ENCODE measurements at places on chromosomes 6 and 20.

- DNase-seq: no peak
Observed at GRCh38 chr6:37359039-37359438, 5.3 kb downstream of the RNF8 start.

- no peak for DNase-seq
Observed at GRCh38 chr6:48505621-48506020, 394.6 kb upstream of the PTCHD4 start.

DNA sequence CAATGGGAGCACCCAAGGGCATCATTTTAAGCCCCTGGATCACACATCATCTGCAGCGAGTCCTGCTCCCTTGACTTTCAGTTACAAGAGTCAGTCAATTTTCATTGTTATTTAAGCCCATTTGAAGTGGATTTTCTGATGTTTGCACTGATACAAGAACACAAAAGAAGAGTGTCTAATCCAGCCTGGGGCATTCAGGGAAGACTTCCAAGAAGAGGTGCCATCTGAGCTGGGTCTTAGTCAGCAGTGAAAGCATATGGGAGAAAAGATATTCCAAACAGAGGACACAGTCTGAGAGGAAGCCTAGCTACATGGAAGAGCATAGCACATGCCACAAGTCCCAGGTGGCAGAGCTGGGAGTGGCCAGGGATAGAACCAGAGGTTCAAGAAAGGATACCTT lies 10.4 kb upstream of the FOXP4 start:
- DNase-seq: no peak

GRCh38 chr6:128667339-128667858 lies 147.0 kb upstream of the PTPRK start:
- DNase-seq: no peak

DNA sequence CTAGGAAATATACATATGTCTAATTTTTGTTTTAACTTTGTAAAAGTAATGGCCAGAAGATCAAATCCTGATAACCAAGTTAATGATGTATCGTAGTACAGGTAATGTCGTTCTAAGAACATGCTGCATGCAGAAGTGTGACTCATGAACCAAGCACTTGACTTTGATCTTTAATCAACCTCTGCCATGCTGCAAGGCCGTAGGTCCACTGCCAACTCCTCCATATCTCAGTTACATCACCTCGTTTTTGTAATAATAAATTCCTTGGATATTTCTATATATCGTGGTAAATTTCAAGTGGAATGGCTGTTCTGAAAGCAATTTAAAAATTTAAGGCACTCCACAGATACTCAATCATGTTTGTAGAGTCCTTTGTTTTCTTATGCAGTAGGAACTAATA lies 771.7 kb downstream of the EPHA7 start:
- no peak for DNase-seq

- no peak for DNase-seq
Observed at GRCh38 chr6:106005013-106005412, 81.1 kb upstream of the PRDM1 start.

DNA sequence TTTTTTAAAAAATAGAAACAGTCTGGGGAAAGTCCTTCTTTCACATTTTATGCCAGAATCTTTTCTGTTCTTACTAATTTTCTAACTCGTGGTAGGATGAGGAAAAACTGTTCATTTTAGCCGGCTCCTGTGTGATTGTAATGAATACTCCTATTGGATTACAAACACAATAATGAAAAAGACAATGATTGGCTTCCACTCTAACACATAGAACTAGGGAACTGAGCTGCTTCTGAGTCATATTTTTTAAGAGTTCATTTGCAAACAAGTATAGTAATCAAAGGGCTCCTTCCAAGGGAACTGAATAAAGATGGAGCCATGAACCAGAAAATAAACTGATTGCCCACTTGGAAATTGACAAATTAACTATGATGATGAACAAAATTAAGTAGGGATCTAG lies 265.3 kb upstream of the TCF21 start:
- no peak for DNase-seq

Measured in thyroid gland (tissue), 4 donors.